CD8-positive, alpha-beta T cell (primary cell): ENCODE measurements at places on chromosomes 13 and 19.

GRCh38 chr19:17762505-17763229, 11.4 kb downstream of the FCHO1 start:
- no peak for DNase-seq

GRCh38 chr19:752652-753517, 2.0 kb downstream of the MISP start:
- no peak for DNase-seq

DNA sequence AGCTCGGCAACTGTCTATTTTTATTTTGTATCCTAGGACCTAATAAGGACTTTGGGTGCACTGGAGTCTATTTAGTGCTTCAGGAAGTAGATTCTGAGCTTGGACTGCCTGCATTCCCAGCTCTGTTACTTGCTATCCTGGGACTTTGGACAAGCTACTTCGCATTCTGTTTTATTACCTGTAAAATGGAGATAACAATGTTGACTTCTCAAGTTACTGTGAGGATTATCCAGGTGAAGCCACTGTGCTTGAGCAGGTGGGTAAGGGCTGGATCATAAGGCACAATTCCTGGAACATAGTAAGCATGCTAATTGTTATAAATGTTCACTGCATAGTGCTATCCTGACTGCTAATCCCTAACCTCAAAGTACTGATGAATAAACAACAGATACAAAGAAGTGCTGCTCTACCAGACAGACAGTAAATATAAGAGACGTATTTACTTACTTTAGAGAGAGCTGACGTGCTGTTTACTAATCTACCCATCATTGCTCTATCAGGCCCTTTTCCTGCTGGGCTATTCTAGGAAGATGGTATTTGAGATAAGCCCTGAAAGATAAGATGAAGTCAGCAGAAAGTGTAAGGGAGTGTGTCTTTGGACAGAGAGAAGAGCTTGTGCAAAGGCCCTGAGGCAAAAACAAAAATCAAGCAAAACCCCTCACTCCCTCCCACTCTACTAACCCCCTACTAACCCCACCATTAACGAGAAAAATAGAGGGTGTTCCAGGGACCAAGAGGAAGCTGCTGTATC, 50.8 kb upstream of the FLT1 start:
- DNase-seq = no peak

DNA sequence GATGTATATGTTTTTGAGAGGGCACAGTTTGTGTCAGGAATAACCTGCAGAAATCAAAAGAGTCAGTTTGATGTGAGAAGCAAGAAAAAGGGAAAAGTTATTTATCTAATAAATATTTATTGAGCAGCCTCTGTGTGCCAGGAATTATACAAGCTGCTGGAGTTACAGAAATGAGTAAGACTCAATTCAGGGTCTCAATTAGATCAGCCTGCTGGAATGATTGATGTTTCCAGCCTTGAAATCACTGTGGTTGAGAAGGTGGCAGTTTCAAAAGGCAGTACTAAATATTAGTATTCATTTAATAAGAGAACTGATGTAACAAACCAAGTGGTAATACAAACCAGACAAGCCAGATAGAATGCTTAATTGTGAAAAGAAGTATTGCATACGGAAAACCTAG, 782.4 kb upstream of the GPC6 start:
- no peak for DNase-seq

DNA sequence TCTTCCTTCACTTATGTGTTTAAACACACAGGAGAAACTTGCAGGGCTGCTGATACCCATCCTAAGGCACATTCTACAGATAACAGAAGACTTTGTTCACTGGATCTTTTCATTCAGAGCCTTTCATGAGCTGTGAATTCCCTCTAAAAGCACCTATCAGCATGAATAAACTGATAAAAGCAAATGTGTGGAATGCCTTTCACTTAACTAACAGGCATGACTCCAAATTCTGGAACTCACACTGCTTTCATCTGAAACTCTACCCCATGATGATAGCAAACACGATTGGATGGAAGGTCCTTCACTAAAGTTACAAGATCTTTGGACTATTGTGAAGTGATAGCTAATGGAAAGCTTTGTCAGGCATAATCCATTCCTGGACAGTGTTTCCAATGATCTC, 457.3 kb downstream of the EFNB2 start:
- no peak for DNase-seq

DNA sequence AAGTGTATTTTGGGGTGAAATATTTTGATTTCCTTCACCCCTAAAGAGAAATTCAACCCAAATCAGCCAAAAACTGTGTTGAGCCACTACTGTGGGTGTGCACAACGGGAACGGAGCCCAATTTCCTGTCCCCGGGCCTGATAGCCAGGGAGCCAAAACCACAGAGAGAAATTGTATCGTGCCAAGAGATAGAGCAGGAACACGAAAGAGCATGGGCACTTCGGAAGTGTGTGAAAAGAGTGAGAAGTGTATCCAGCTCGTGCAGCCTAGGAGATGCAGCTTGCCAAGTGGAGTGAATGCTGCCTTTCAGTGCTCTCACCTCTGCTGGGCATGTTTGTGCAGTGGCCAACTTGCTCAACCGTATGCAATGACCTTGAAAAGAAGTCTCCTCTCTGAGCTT, 19.4 kb upstream of the PLEKHF1 start:
- no peak for DNase-seq

GRCh38 chr19:13117176-13117771, 734 bp upstream of the TRMT1 start:
- DNase-seq = peak; percentile 39

GRCh38 chr19:1470305-1471009, 8.6 kb downstream of the C19orf25 start:
- peak; percentile 83 for DNase-seq

DNA sequence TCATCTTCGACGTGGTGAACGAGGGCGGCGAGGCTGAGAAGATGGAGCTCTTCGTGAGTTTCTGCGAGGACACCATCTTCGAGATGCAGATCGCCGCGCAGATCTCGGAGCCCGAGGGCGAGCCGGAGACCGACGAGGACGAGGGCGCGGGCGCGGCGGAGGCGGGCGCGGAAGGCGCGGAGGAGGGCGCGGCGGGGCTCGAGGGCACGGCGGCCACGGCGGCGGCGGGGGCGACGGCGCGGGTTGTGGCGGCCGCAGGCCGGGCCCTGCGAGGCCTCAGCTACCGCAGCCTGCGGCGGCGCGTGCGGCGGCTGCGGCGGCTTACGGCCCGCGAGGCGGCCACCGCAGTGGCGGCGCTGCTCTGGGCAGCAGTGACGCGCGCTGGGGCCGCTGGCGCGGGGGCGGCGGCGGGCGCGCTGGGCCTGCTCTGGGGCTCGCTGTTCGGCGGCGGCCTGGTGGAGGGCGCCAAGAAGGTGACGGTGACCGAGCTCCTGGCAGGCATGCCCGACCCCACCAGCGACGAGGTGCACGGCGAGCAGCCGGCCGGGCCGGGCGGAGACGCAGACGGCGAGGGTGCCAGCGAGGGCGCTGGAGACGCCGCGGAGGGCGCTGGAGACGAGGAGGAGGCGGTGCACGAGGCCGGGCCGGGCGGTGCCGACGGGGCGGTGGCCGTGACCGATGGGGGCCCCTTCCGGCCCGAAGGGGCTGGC, 52.6 kb downstream of the MAP4K1 start:
- DNase-seq = peak; percentile 16

GRCh38 chr13:67696775-67697174, 466.6 kb upstream of the PCDH9 start:
- no peak for DNase-seq

GRCh38 chr13:74325106-74325505, 190.9 kb upstream of the KLF12 start:
- no peak for DNase-seq

- no peak for DNase-seq
These were observed 997 bp upstream of the SAMD4B start for GRCh38 chr19:39341129-39341718.

DNA sequence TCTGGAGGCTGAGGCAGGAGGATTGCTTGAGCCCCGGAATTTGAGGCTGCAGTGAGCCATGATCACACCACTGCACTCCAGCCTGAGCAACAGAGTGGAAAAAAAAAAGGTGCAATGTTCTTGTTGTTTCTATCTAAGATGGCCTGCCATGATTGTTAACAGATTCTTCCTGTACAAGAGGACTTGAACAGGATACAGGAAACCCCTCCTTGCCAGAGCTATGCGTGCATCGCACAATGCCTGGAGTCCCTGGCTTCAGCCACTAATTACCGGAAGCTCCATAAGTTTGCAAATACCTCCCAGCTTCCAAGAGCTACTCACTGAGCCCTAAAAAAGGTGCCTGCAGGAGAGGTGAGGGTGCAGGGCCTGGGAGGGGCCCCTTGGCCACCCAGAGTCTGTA, 13.1 kb upstream of the HIF3A start:
- no peak for DNase-seq

- DNase-seq = no peak
These were observed 995.9 kb downstream of the UQCRFS1 start for GRCh38 chr19:28217022-28217421.

DNA sequence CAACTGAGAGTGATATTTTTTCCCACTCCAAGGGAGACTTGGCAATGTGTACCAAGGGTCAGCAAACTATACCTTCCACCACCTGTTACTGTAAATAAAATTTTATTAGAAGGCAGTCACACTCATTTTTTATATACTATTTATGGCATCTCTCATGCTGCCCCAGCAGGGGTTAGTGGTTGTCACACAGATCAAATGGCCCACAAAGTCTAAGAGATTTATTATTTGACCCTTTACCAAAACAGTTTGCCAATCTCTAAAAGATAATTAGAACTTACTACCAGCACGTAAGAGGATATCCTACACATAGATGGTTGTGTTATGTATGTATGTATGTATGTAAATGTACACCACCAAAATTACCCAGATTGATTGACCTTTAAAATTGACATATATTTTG, 185.1 kb downstream of the PRR20E start:
- DNase-seq = no peak

DNA sequence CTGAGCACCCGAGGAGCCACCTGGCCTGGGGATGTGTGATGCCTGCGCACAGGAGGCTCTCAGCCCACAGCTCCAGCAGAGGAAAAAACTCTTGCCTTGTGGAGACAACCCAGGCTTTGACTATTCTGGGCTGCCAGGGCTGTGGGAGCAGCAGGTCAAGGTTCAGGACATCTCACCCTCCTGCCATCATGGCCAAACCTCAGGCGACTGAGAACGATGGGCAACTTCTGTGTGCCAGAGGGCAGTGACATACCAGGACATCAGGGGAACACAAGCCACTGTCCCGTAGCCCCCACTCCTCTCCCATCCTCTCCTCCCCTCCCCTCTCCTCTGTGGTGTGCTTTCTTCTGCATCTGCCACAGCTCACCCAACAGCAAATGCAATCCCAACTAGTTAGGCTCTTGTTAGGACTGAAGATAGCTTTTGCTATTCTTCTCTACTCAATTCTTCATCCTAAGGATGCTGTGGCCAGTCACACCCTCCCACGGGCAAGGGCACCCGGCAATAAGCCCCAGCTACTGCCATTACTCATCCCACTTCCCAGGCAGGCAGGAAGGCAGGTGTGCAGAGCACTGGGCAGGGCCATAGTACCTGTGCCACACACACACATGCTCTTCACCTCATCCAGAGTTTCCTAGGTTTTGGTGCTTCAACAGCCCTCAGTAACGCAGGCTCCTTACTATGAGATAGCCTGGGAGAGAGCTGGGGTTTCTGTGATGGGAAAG, 16.8 kb downstream of the ELL start:
- no peak for DNase-seq

DNA sequence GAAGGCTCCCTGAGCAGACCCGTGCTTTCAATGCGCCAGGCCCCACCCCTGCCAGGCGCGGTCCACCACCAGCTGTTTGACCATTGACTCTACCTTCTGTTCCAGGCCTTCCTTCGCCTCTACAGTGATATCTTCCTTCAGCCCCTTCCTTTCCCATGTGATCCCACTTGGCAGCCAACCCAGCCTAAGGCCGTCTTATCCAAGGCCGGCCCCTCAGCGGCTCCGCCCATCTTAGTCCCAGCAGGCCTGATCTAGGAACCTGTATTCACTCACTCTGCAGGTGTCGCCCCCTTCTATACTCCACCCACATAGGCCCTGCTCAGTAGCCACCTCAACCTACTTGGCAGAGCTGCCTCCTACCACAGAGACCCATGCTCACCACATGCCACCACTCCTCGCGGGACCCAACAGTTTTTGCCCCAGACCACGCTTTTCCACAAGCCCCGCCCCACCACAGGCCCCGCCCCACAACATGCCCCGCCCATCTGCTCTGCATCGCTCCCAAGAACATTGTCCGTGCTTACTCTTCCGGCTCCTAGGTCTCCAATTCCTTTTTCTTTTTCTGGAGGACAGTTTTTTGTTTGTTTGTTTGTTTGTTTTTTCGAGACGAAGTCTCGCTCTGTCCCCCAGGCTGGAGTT, 2.9 kb downstream of the RASIP1 start:
- no peak for DNase-seq

DNA sequence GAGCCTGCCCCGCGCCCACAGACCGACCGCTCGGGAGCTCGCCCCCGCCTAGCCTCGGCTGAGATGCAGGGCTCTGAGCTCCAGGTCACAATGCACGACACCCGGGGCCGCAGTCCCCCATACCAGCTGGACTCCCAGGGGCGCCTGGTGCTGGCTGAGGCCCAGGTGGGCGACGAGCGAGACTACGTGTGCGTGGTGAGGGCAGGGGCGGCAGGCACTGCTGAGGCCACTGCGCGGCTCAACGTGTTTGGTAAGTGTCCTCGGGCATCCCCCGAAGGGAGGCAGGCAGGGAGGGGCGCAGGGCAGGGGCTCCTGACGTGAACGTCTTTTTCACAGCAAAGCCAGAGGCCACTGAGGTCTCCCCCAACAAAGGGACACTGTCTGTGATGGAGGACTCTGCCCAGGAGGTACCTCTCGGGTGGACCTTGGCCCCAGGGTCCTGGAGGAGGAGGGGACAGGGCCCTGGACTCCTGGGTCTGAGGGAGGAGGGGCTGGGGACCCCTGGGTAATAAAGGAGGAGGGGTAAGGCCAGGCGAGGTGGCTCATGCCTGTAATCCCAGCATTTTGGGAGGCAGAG, 3.3 kb downstream of the BCAM start:
- no peak for DNase-seq

GRCh38 chr13:38564256-38565150, 122.4 kb upstream of the FREM2 start:
- no peak for DNase-seq

- DNase-seq = no peak
These were observed 74.0 kb downstream of the DHRS12 start for GRCh38 chr13:51729866-51730553.

GRCh38 chr13:23427342-23427843, 6.1 kb downstream of the SACS start:
- no peak for DNase-seq

DNA sequence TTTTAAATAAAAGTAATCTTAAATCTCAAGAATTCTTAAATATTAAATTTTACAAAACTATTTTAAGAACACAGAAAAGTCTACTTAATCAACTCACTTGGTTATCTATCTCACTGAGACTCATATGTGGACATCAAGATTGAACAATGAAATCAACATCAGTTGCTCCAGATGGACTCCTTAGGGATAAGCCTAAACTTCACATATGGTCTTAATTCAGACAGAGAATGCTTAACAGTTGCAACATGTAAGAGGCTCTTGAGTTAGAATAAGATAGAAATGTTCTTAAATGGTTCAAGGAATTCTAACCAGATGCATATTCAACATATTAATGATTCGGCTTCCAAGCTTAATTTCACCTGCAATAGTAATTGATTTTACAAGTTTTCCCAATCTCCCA, 1730.9 kb downstream of the PCDH9 start:
- DNase-seq = no peak
